ENCODE measurements at places on chromosomes 11 and 22.

- peak; percentile 40 for DNase-seq
Measured at GRCh38 chr11:106249617-106250239, 172.3 kb downstream of the AASDHPPT start.

GRCh38 chr11:518463-519202 lies 11.6 kb upstream of the RNH1 start:
- DNase-seq, result peak; percentile 98

GRCh38 chr22:43553451-43554258 lies 141.8 kb downstream of the MPPED1 start:
- DNase-seq, result no peak

GRCh38 chr11:429931-430456 lies 11.8 kb downstream of the ANO9 start:
- no peak for DNase-seq

DNA sequence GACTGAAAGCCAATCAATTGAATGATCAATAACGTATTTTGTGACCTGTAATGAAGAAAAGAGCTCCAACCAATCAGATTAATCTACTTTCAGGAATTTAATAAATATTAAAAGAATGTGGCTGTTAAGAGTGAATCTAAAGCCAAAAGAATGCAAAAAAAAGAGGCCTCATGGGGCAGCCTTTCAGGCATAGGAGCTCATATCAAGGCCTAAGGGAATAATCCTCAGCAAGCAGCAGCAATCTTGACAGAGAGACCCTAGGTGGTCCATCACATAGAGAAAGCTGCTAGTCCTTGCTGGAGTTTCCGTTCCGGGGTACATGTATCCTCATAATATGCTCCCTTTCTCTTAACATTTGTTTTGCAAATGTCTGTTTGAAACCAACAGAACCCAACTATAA lies 313.1 kb upstream of the PITPNB start:
- DNase-seq, result no peak

GRCh38 chr11:43693731-43694130 lies 13.2 kb downstream of the HSD17B12 start:
- no peak for DNase-seq

- peak; percentile 78 for DNase-seq
Measured at GRCh38 chr11:14894657-14895598, 2.9 kb upstream of the CYP2R1 start.

DNA sequence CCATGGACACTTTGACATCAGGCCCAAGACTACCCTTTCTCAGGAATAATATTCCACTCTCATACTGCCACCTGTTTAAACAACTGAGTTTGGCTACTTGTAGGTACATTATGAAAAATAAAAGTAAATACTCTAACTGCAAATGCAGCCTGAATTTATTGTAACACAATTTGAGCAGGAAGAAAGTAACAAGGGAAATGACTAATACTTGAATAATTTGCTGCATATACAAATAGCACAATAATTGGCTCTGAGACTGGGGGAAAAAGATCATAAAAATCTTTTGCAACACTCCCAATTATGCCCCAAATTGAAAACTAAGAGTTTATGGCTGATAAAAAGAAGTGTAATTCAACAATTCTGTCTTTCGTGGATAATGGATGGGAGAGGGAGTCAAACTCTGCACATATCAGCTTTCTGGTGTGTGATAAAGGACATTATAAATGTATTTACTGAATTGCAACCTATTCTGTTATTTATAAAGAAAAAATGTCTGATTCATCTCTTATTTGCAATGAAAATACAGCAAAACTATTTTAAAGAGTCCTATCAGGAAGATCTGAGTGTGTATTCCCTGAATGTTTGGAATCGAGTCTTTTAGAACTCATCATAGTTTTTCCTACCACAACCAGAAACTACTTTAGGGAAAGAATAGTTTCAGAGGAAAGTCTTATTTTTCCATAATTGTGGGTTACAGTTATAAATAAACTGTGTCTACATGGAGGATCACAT lies 359.0 kb downstream of the JRKL start:
- DNase-seq, result peak; percentile 58

DNA sequence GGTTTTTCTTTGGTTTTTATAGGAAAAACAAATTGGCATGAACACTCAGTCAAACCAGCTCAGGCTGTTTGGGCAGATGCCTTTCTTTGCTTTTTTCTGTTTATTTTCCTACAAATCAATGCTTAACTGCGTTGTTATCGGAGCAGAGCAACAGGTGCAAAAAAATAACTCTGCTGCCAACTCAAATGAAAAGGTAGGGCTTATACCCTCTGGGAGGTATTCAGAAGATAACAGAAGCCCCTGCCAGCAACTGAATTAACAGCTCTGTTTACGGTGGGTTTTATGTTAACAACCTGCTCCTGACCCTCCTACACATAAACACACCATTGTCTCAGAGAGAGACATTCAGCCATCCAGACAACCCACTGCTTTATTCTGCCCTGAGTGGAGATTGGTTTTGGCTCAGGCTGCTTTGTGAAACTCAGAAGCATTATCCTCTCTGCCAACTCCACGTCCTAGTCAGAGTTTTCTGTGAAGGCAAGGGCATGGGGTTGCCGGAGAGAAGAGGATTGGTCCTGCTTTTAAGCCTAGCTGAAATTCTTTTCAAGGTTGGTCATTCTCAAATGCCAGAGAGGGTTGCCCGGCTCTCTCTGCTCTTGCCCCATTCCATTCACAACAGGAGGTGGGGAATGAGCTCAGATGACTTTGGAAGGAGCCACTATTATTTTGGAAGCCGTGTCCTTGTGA lies 11.4 kb downstream of the EHF start:
- peak; percentile 16 for DNase-seq

GRCh38 chr22:45240810-45241631 lies at the start of gene KIAA0930:
TSS of gene KIAA0930 (minus strand) at chr22:45240894. CDS start at chr22:45240703, 191 bp downstream.
- DNase-seq, result peak; percentile 59

DNA sequence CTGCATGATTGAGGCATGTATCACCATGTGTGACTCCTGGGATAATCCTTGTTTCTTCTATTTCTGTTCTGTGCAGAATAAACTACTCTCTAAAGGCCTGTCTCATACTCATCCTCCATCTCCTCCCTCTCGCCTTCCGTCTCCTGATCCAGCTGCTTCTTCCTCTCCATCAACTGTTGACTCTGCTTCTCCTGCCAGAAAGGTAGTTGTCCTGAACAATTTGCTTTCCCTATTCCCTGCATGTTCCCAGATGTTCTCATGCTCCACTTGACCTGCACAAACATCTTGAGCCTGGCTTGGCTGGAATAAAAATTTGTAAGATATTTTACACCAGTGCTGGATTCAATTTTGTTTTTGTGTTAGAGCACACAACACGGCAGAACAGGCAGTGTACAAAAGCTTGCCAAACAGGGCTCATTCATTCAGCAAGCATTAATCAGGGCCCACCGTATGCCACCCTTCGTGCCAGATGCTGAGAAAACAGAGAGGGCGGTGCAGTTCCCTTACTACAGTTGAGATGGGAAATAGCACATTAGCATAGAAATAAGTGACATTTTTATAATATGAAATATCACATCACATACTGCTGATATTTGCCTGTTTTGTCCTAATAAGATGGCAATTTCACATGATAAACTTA lies 133.3 kb upstream of the PARVA start:
- DNase-seq, result no peak

GRCh38 chr22:21942407-21943343 lies 10.0 kb downstream of the PPM1F start:
- DNase-seq, result peak; percentile 86

DNA sequence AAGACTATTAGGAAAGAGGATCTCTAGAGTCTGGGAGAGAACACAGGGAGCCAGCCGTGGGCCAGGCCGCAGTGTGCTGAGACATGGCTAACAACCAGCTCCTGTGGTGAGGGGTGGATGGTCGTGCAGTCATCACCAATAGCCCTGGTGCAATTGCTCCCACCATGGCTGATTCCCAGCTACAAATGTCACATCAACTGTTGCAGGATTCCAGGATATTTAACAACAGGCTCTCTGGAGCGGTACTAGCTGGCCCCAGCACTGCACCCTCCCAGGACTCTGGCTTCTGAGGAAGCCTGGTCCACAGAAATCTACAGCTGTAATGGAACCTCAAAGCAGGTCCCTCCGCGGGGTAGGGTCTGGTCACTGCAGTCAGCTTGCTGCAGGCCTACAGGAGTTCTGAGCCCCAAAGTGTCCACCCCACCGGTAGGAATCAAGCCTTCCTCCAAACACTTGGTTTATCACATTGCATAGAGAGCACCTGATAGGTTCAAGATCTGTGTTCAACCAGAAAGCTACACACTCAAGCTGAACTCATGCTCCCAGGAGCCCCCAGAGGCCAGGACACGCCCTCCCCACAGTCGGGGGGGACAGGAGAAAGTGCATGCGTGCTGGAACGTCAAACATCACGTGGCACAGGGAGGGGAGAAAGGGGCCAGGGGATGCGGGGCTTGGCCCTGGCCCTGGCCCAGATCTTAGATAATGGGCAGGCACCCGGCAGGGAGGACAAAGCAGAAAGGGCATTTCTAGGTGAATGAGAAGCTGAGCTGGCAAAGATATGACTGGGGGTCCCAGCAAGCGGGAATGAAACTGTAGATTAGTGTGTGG lies 609.0 kb downstream of the TBC1D22A start:
- DNase-seq, result no peak

GRCh38 chr11:133064152-133064877 lies 468.0 kb downstream of the OPCML start:
- peak; percentile 78 for DNase-seq
